Choroid plexus epithelial cell (primary cell): ENCODE measurements at places on chromosomes 12 and 14.

DNA sequence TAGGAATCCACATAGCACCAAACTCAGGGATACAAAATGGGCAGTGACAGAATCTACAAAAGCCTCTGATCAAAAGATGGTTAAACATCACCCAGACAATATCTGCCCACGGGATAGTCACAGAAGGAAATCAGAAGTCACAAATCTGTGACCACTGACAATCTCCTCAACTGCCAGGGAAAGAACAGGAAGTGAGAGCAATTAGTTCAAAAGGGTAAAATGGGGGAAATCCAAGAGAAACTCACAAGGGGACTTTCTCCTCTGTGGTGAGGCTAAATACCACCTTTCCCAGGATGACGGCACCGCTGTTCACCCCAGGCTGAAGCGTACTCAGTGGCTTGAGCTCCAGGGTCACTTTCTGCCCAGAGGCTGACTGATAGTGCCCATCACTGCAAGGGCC lies 10.7 kb downstream of the TTC5 start:
- DNase-seq = no peak

DNA sequence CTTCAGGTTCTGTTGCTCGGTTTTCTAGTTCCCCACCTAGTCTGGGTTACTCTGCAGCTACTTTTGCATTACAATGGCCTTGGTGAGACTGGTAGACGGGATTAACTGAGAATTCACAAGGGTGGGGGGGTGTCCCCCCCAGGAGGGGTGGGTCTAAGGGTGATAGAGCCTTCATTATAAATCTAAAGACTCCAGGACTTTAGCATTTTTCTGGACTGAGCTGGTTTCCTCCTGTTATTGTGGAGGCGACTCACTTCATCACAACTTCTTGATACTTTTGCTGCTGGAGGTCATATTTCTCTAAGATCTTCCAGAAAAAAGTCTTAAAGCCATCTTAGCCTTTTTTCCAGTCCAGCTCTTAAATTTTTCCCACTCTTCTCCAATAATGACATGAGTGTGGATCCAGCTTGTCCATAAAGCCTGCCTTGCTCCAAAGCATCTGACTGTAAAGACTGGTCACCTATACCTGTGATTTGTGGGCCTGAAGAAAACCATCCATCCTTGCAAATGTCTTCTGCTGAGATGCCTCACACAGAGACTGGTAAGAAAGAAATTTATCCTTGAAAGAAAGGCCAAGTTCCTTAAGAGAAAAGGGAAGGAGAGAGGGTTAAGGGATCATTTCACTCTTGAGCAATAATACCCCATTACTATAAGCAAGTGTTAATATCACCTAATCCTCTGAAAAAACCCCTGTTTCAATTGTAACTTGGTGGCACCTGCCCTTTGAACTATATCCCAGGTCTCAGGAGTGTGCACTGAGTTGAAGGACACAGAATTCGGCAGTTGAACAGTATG lies 19.7 kb upstream of the SLC2A14 start:
- DNase-seq = no peak

DNA sequence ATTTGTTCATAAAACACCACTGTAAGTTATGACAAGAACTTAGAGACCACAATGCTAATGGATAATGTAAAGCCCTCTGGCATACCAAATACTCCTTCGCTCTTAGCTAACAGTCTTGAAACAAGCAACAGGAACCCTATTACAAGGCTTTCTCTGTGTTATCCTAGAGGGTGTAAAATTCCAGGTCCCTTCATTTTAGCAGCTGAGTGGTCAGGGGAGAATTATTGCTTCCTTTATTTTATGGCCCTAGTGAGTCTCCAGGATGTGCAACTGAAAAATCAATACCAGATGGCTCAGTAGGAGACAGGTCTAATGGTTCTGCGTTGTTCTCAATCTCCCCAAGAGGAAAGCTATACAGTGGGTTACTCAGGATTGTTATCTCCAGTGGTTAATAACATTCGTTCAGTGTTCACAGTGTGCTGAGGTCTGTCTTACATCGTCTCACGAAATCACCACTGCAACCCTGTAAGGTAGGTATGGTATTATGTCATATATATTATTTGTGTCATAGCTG lies 172.7 kb upstream of the CNOT2 start:
- DNase-seq = no peak

- DNase-seq = no peak
Observed at GRCh38 chr14:60097974-60098373, 6.3 kb downstream of the PCNX4 start.

DNA sequence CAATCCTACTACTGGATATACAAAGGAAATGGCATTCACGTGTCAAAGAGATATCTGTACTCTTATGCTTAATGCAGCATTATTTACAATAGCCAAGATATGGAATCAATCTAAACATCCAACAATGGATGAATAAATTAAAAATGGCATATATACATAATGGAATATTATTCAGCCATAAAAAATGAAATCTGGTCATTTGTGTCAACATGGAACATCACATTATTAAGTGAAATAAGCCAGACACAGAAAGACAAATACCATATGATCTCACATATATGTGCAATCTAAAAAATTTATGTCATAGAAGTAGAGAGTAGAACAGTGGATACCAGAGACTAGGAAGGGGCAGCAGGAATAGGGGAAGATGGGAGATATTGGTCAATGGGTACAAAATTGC lies 228.8 kb upstream of the TBX3 start:
- DNase-seq = no peak

- DNase-seq = no peak
Observed at GRCh38 chr12:131038961-131039950, 85.5 kb downstream of the ADGRD1 start.

GRCh38 chr14:61460718-61461611 lies 139.6 kb downstream of the PRKCH start:
- peak; percentile 26 for DNase-seq

DNA sequence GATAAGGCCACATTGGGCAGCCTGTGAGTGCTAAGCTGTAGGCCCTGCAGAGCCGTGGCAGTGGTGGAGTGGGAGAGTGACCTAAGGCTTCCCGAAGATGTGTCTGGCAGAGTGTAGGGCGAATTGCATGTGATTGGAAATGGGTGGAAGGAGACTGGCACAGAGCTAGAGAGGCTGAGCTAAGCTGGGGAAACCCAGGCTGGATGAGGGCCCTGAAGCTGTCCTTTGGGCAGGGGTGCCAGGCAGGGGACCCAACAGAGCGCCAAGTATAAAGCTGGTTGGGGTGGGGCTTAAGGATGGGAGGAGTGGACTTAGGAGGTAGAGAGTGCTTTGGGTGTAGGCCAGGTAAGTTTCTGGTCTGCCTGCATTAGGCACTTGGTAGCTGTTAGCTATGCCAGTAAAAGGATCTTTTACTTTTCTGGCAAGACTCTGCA lies 47.9 kb downstream of the WDR20 start:
- DNase-seq = no peak

DNA sequence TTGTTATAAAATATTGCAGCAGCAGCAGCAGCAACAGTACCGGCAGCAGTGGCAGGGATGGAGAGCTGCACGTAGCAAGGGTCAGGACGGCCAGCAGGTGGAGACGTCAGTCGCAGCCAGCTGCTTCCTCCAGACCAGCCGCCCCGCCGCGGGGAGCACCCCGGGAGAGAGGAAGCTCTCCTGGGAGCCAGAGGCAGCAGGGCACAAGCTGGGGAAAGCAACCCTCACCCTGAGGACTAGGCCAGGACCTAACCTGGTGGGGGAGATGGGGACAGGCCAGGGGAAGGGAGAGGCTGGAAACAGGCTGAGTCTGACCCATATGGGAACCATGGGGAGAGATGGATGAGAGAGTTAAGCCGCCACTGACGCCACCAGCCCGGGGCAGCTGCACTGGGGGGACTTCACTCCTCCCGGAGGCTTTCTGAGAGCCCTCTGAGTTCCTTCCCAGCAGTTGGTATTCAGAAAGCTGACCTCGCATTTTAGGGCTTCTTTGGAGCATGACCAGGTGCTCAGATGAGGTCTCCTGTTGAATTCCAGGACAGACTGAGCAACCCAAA lies 56.3 kb downstream of the SPTB start:
- peak; percentile 82 for DNase-seq

DNA sequence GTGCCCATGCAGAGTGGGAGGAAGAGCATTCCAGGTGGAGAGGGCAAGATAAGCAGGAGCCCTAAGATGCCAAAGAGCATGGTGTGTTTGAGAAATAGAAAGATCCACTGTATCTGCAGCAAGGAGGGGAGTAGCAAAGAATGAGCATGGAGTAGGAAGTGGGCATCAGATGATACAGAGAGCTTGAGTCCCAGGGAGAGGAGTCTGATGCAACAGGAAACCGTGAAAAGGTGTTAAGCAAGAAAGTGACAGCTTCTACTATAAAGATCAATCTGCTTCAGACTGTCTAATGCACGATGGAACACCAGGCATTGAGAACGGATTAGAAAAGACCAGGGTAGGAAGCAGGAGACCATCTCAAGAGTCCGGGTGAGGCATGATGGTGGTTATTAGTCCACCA lies 12.3 kb upstream of the GPRC5D start:
- no peak for DNase-seq

DNA sequence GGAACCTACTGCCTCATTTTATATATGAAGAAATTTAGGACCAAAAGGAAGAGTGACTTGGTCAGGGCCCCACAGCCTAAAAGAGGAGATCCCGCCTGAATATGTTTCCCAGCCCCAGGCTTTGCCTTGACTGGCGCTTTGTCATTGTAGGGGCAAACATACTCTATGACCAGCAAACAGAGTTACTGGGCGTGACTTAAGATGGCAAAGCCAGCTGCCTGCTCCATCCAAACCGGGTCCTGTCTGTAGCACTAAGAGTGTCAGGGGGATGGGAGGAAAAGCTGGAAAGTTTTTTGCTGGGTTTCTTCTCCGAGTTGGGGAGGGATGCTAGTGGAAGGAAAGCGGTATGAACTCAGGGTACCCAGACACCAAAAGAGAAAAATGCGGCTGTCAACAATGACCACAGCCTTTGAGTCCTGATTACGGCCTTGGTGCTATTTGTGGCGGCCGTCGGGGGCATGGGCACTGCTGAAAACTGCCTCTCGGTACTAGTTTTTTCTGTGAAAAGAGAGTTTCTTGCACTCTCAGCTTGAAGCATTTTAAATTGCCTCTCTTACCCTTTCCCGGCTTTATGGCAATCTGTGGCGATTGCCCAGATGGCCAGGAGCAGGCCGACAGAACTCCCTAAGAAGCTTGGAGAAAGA lies 82.7 kb downstream of the PRIMA1 start:
- DNase-seq = no peak

DNA sequence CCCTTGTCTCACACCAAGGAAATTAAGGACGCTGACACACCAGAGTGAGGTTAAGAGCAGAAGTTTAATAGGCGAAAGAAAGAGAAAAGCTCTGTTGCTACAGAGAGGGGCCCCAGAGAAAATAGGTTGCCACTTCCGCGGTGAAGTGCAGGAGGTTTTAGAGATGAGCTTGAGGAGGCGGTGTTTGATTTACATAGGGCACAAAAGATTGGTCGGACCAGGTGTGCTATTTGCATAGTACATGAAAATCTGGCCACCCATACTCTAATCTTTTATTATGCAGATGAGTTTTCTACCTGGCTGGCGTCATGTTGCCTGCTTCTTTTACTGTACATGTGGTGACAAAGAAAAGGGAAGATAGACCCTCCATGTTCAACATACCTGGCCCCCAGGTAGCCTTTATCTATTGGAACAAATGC lies 23.3 kb upstream of the MYF6 start:
- DNase-seq = no peak

DNA sequence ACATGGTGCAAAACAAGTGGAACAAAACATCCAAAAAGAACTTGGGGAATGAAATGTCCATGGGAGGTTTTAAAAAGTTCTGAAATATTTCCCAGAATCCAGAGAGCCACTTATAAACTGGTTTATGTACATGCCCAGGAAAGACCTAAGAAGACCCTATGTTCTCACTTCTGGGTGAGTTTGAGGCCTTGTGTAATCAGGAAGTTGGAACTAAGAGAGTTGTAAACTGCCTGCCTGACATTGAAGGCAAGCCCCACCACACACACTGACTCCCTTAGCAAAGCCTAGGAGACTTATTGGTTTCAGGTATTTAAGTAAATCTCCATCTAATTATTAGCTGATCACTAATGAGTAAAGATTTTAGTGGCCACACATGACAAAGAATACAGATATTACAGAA lies 142.5 kb downstream of the LRIG3 start:
- DNase-seq = peak; percentile 59

DNA sequence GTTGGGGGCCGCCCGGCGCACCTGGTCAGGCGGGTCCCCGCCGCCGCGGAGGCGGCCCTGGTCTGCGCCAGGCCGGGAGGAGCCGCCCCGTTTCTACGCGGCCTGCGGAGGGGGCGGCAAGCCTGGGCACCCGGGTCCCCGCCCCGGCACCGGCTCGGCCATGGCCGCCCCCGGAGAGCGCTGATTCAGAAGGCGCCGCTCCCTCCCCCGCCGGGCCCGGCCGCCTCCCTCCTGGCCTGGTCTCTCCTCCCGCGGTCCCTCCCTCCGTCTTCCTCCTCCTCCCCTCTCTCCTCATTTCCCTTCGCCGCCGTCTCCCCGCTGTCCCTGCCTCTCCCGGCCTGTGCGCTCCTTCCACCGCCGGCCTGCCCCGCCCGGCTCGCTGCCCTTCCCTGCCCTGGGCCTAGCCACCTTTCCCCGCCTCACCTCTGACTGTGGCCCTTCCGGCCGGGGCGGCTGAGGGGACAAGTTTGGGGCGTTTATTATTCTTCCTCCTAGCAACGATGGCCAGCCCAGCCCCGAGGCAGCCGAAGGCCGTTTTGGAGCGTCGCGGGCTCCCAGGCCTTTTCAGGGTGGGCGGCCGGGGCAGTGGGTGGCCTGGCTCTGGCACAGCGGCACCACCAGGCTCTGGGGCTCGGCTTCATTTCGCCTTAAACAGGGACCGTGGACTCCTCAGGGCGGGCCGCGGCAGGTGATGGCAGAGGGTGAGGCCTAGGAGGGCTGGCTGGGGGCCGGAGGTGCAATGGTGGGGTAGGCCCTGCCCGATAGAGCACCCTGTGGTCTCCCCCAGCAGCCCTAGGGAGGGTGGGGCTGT lies 768 bp downstream of the CEP170B start:
- DNase-seq = peak; percentile 60

GRCh38 chr14:96216627-96217026 lies 12.0 kb downstream of the BDKRB2 start:
- no peak for DNase-seq

DNA sequence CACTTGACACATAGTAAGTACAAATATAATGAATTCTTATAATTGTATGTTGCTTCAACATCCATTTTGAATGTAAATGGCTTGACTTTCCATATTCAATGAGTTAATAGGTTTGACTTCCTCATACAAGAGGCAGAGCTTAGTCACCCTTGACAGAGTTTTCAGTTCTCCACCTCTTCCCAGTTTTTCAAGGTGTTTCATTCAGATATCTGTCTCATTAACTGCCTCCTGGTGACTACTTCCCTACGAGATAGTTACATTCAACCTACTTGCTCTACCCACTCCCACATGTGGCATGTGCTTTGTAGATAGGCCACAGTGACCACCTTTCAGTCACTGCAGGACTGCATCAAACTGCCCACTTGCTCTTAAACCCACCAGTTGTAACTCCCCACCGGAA lies 60.0 kb downstream of the MYF5 start:
- no peak for DNase-seq
